ENCODE measurements at places on chromosomes 12 and 14.

- peak; percentile 85 for DNase-seq
Measured at GRCh38 chr12:38904537-38905479, 583 bp downstream of the CPNE8 start.

GRCh38 chr12:132084621-132085290, 59.4 kb downstream of the DDX51 start:
- peak; percentile 30 for DNase-seq

DNA sequence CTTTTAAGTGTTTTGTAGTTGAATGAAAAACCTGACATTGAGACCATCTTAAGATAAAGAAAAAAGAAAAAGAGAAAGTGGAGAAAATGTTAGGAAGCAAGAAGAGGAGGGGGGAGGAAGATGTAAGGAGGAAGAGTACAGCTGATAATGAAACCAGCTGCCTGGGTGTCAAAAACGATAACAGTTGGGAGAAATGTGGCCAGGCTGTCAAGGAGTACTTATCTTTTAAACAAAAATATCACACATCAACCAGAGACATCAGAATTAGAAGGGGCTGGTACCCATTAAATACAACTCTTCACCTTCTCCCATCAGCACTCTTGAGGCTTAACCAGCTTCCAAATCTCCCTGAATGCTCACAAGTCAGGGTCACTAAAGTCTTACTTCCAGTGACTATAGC, 4.5 kb downstream of the SLC11A2 start:
- no peak for DNase-seq

GRCh38 chr12:31479516-31480210, 111.3 kb downstream of the DENND5B start:
- no peak for DNase-seq

- no peak for DNase-seq
Measured at GRCh38 chr12:56141946-56142784, 10.2 kb upstream of the MYL6B start.

DNA sequence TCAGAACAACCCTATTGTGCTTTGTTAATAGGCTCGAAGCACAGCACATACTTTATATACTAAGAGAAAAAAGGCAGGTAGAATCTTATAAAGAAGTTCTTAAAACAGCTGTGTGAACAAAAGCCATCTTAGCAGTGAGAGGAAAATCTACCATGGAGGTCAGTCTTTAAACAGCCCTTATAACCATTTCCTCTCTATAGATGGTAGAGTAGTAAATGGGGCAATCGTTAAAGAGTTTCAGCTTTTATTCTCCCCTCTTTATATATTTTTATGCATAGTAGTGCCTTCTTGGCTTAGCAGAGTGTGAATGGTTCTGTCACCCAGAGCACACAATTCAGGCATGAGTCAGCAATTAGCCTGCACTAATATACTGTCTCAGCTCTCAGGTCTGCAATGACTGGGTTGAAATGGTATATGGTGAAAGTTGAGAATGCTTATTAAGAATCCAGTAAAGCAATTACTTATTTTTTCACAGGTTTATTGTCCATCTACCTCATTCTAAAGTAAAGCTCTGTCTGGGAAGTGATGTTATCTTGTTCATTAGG, 305.0 kb downstream of the NELL2 start:
- no peak for DNase-seq

DNA sequence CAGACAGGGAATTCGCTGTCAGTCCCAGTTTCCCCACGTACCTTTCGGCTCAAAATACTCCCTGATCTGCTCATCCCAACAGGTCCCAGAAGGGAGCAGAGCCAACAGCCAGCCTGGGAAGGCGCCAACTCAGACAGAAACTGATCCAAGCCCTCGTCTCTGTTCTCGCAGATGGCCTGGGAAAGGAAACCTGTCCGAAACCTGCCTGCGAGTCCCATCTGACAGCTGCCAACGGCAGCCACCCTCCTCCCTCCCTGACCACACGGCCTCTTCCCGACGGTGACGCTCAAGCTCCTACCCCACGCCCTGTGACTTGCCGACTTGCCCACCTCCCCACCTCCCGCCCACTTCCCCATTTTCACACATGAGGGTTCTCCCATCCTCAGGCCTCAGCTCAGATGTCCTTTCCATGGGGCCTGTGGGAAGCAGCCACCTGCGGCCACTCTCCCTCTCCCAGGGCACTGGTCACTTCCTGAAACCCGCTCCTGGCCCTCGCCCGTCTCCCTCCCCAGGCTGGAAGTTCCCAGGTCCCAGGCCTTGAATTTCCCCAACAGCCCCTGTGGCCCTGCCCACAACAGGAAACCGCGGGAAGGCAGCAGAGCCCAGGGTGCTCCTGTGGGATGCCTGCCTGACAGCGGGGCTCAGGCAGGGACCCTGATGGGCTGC, 60.9 kb upstream of the FBRSL1 start:
- no peak for DNase-seq

DNA sequence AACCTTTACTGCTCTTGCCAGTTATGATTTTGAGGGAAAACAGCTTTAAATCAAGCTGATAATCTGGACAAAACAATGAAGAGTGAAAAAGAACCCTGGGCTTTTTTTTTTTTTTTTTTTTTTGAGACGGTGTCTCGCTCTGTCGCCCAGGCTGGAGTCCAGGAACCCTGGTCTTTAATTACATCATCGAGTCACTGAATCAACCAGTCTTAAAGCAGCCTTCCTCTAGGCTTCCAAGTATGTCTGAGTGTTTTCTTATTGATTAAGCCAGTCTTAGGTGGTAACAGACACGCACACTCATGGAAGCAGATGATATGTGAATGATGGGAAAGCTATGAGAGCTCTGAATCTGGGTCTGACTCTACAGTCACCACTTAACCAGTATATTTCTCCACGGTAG, 5.9 kb upstream of the VCPKMT start:
- no peak for DNase-seq

GRCh38 chr12:67692966-67693365, 44.4 kb downstream of the DYRK2 start:
- no peak for DNase-seq

DNA sequence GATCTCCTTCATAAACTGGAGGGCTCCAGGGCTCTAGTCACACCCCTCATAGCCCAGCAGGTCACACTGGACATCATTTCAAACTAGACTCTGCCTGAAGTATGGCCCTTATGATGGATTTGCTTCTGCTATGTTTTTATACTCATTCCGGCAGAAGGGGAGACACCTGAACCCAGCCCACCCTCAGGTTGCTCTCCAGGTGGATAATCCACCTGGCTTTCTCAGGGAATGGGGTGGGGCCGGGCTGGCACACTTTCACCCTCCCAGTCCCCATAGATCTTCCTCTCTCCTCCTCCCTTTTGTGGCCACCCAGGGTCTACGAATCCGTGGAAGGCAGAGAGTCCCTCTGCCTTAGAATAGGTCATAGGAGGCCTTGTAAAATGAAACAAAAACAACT, 9.8 kb upstream of the KRT73 start:
- DNase-seq, result no peak

DNA sequence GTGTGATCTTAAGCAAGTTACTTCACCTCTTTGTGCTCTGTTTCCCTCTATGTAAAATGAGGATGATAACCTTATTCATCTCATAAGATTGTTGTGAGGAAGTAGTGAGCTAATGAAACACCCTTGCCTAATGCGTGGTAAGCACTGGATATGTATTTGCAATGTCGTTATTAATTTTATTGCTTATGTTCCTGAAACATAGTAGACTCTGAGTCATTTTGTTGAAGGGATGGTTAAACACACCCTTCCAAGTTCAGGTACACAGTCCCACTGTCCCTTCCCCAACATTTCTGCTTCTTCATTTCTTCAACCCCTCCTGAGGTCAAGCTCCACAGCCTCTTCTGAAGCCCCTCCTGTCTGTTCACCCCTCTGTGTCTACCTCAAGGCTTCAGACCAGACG, 40.2 kb upstream of the FAM222A start:
- DNase-seq, result no peak

- peak; percentile 22 for DNase-seq
Measured at GRCh38 chr12:121467638-121468498, 68.0 kb downstream of the RNF34 start.

- no peak for DNase-seq
Measured at GRCh38 chr14:69842686-69843420, 36.4 kb upstream of the SMOC1 start.

DNA sequence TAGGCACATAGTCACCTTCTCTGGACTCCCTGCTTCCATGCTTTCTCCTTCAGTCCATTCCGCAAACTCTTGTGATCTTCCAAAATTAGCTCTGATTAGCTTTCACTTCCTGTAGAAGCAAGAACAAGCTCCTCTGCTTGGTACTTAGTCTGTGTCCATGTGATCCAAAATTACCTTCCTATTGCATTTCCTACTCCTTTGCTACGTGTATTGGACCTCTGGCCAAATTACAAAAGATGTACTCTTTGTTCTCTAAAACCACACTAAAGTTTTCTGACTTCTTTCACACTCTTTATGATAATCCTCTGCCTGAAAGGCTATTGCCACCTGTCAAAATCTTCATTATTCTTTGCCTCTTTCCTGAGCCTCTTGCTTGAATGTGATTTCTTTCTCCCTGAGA, 786 bp upstream of the TSFM start:
- no peak for DNase-seq

Measured in mucosa of gallbladder (tissue), 1 donor.